NCI-H1417 treated with DMSO at 0.1 percent for 48 hours (cell line): ENCODE measurements at places on chromosomes 2 and 18.
A peak's percentile ranks its signal among the peaks of the same experiment; 100 is the strongest.

- no peak for DNase-seq
These were observed 84.6 kb downstream of the FAM210A start for GRCh38 chr18:13641551-13642439.

- DNase-seq: no peak
These were observed 29.4 kb downstream of the KIF1A start for GRCh38 chr2:240790370-240791220.

- DNase-seq: no peak
These were observed 74.7 kb upstream of the PPM1B start for GRCh38 chr2:44093970-44094369.

DNA sequence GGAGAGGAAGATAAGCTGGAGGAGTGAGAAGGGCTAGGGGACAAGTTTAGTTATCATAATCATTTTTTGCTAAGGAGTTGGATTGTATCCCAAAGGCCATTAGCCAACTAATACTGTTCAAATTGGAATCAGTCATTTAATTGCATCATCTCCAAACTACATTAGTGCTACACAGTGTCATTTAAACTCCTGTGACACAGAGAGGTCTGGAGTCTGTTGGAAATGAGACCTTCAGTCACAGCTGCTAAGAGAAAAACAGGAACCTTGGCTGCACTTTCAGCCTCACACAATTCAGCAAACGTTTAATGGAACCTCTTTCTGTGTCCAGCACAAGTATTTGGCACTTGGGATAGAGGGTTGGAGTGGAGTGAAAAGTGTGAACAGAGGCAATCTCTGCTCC, 175.5 kb upstream of the MGAT5 start:
- DNase-seq: no peak

GRCh38 chr2:195613922-195614321, 43.1 kb upstream of the SLC39A10 start:
- DNase-seq: no peak

DNA sequence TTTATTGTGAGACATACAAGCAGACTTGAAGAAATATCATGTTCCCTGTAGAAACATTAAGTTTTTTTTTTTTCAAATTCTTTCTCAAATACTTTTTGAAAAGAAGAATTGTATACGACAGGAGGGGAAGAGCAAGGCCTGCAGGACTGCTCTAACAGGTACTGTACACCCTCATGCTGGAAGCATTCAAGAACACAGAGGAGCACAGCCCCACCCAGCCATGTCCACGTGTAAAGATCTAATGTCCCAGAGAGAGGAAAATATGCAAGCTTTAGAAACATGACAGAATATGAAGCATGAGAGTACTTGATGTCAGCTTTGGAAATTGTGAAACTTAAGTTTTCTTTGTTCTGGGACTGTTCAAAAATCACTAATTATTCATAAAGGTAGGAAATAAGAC, 191.6 kb downstream of the TTC32 start:
- DNase-seq: no peak

- DNase-seq: no peak
These were observed 10.0 kb upstream of the GCA start for GRCh38 chr2:162333968-162334367.

- DNase-seq: no peak
These were observed 209.6 kb downstream of the HDAC4 start for GRCh38 chr2:239190921-239191885.

GRCh38 chr2:241064008-241064801, 37.9 kb downstream of the MTERF4 start:
- no peak for DNase-seq

GRCh38 chr2:29921560-29921915, at the start of gene ALK:
Gene ALK (minus strand): TSS chr2:29921586. CDS start chr2:29920659, 927 bp downstream.
- peak; percentile 89 for DNase-seq

DNA sequence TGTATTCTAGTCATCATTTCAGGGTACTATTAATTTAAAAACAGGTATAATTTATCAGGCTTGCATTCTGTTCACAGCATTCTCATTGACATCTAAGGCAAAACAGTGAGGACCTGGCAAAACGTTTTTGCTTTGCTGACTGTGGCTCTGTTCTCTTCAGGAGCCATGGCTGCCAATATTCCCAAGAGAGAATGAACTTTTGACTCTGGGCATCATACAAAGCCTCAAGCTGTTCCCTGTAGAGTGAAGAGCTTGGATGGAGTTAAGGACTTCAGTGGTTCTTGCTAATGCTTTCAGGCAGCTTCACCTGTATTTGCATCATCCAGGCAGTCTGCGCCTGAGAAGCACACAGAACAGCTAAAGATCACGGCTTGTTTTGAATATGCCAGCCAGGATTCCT, 65.9 kb upstream of the CAVIN2 start:
- DNase-seq: no peak

DNA sequence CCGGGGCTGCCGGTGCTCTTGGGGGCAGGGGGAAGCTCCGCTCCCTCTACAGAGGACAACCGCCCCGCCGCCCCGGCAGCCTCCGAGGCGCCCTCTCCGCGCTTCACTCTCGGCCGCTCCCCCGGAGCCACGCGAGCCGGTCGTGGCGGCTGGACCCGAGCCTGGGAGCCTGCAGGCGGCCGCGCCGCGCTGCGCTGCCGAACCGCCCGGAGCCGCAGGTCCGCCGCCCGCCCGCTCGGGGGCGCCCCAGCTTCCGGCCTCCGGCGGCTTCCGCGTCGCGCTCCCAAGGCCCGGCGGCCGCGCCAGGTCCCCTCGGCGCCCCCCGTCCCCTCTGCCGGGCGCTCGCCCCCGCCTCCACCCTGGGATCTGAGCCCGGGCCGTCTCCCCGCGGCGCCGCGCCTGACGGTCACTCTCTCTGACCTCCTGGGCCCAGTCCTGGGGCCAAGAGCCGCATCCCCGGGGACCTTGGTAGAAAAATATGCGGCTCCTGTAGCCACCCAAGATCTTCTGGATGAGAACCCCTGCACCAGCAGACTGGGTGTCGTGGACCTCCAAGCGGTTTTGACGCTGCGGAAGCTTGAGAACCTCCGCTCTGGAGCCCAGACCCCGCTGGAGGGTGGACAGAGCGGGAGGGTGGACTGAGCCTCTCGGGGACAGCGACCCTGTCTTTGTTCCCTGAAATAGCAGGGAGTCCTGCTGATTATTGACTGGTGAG, 44.3 kb downstream of the SERTAD2 start:
- DNase-seq: no peak

DNA sequence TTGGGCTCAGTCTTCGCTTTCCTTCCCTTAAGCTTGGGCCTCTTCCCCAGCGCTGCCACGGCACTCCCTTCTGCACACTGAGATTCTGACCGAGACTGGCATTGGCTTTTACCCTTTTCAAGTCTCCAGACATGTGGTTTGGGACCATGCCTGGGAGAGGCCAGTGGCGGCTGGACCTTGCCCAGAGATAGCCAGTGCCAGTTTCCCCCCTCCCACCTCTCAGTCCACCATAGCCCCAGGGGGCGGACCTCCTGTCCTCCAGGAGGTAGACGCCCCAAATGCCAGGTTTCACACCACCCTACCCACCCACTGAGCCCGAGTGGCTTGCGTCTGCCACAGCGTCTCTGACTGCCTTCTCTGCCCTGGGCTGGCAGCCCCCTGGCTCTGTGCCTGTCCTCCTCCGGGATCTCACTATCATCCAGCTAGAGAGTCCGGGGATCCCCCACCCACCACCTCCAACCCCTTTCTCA, 47.7 kb downstream of the INPP5D start:
- DNase-seq: no peak

- DNase-seq: no peak
These were observed 178.6 kb downstream of the NRP2 start for GRCh38 chr2:205860885-205861284.

- no peak for DNase-seq
These were observed 242.9 kb downstream of the ARL6IP6 start for GRCh38 chr2:152961351-152961750.

DNA sequence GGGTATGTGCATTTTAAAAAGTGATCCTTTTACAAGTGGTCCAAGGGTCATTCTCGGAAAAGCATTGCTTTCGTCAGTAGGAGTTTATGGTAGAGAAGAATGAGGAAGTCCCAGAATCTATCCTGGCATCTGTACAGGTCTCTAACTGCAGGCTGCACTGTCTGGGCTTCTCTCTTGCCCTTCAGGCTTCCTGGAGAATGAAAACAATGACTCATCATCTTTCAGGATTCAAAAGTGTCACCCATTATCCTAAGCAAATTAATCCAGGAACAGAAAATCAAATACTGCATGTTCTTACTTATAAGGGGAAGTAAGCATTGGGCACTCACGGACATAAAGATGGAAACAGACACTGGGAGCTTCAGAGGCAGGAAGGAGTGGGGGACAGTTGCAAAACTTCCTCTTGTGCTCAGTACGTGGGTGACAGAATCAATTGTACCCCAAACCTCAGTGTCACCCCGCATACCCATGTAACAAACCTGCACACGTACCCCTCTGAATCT, 60.2 kb upstream of the TXNDC2 start:
- no peak for DNase-seq

GRCh38 chr18:23932385-23933067, 82.0 kb upstream of the TTC39C start:
- no peak for DNase-seq

DNA sequence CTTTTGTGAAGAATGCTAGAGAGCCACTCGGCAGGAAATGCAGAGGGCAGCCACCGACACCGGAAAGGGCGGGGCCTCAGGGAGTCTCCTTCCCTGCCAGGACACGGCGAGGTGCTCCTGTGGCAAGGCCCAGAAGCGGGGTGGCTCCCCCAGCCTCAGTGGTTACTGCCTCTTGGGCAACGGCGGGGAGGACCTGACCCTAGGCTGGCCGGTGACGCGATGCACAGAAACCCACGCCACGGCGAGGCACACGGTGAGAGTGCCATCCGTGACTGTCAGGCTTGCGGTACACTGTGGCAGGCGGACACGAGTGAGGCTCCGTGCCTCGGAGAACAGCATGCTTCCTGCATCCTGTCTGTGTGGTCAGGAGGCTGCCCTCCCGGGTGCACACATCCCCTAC, 47.8 kb downstream of the ZAP70 start:
- DNase-seq: no peak

- DNase-seq: no peak
These were observed 1.8 kb upstream of the KCNIP3 start for GRCh38 chr2:95295376-95295775.

DNA sequence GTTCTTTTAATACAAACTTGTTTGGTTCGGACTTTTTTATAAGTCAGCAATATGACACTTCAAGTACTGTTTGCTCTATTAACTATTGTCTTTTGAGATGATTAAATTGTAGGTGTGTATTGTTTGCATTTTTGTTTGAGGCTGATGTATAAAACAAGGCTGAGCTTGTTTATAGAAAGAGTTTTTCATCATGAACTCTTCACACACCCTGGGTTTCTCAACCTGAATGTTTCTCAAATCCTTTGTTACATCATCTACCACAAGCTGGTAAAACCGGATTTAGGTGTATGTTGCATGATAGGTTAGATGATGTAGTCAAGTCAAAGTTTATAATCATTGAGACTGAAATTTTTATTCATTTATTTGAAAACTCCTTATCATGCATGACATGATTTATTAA, 335.2 kb upstream of the LRATD1 start:
- DNase-seq: no peak
